Stimulated activated CD4-positive, alpha-beta T cell treated with anti-CD3 and anti-CD28 coated beads, Interleukin-12 subunit alpha, Interleukin-12 subunit beta, amount 100 ng/mL, for 48 hours (primary cell): ENCODE measurements at places on chromosomes 2 and 18.

DNA sequence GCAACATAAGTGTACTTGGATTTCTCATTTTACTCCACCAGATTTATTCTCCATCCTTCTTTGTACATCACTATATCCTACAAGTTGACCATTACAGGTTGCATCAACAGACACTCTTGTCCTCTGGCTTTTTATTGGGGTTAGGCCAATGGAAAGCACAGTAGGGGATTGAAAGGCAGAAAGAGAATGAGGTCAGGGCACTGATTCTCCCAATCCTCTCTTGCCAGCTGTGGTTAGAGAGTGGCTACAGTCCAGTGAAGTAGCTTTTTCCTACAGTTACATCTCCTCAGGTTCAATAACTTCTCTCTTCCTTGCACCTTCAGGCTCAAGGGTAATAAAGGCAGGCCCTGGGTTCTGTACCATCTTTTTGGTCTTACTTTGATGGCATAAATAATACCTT is 20.2 kb upstream of the COL5A2 start:
- no peak for DNase-seq

DNA sequence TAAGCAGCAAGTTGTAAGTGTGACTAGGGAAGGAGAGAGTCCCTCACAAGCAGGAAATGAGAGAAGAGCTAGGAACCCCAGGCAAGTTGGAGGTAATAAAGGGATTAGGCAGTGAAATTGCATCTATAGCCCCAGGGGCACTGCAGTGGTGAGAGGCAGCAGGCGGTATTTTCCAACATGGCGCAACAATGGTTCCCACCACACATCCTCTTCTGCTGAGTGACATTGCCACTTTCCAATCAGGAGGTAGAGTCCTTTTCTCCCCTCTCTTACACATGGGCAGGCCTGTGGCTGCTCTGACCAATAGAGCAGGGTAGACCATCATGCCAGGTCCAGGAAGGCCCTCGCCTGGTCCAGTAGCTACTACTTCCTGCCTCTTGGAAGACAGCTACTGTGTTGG is 86.6 kb downstream of the DNER start:
- DNase-seq = no peak

DNA sequence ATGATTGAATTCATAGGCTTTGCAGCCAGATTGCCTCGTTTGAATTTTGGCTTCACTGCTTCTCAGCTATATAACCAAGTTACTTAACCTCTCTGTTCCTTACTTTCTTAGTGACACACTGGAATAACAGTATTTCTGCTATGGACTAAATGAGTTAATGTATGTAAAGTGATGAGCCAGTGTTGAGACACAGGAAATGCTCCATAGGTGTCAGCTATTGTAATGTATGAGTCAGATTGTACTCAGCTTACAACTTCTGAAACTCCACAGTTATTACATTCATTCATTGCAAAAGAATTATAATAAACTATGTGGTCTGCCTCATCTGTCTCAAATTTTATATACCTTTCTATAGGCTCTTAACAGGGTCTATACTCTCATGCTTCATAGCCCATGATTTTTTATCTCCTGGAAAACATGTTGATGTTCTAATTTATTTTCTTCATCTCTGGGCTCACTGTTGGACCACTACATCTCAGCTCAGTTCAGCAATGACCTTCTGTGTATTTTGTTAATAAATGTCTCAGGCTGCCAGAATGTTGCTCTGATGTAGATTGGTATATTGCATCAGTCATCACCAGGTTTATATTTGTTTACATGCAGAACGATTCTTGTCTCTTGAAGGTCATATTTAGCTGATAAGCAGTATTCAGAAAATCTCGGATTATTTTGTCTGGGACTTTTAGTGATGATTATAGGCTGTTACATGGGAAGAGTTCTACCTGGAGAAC is 76.2 kb downstream of the MAP3K20 start:
- no peak for DNase-seq

GRCh38 chr2:165746501-165746900 is 47.5 kb downstream of the GALNT3 start:
- no peak for DNase-seq

DNA sequence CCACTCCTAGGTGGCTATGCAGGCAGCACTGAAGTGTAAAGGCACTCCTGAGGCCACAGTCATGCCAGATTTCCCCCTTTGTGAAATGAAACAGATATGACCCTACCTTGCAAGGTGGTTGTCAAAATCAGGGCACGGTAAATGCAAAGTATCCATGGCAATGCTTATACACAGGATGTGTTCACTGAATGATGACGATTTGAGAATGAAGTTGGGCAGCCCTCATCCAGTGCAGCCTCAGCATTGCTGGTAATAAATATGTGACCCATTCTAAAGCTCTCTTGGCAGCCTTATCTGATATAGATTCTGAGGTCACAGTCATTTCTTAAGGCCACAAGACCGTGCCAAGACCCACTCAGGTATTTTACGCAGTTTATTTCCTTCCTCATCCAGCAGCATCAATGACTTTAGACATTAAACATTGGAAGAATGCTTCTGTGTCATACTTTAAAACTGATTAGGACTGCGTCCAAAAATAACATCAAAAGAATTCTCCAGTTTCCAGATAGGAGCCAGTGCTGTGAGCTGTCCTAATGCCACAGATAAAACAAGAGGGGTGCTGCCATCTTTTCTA is 125.5 kb upstream of the SERTAD2 start:
- DNase-seq = no peak

DNA sequence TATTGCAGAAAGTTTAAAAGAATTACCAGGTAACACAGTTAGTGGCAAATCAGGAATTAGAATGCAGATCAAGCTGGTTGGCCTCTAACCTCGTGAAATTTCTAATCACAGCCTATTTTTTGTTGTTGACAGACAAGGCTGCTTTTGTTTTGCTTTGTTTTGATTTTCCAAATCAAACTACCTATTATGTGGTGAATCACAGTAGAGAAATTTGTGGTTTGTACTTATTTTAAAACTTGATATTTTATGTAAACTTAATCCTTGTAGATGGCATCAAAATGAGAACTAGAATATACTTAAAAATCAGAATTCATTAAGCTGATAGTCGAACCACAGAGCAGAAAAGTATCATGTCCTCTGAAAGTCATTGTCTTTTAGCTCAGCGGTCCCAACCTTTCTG is 258.1 kb downstream of the CTNNA2 start:
- DNase-seq = no peak

GRCh38 chr2:235270956-235271355 is 222.9 kb upstream of the AGAP1 start:
- DNase-seq = peak; percentile 24

DNA sequence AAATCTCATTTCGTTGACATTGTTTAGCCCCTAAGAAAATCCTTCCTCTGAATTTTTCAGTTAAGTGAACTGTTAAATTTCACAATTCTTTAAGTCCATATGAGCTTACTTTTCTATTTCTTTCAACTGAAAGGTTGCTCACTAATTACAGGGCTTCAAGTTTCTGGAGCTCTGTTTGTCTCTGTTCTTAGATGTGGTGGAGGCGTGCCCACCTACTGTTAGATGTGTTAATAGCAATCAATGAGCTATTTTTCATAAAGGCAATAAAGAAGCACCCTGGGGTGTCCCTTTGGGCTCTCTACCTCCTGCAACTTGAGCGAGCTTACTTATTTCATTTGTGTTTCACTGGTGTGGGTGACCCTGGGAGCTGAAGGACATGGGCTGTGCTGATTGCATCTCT is 25.0 kb downstream of the CREG2 start:
- no peak for DNase-seq

GRCh38 chr2:228039752-228040534 is 141.5 kb downstream of the SPHKAP start:
- no peak for DNase-seq

GRCh38 chr2:226835796-226836547 is at the start of gene RHBDD1:
TSS of gene RHBDD1 (plus strand) at chr2:226836054. CDS start at chr2:226864694, 28,640 bp downstream.
- DNase-seq = peak; percentile 83

DNA sequence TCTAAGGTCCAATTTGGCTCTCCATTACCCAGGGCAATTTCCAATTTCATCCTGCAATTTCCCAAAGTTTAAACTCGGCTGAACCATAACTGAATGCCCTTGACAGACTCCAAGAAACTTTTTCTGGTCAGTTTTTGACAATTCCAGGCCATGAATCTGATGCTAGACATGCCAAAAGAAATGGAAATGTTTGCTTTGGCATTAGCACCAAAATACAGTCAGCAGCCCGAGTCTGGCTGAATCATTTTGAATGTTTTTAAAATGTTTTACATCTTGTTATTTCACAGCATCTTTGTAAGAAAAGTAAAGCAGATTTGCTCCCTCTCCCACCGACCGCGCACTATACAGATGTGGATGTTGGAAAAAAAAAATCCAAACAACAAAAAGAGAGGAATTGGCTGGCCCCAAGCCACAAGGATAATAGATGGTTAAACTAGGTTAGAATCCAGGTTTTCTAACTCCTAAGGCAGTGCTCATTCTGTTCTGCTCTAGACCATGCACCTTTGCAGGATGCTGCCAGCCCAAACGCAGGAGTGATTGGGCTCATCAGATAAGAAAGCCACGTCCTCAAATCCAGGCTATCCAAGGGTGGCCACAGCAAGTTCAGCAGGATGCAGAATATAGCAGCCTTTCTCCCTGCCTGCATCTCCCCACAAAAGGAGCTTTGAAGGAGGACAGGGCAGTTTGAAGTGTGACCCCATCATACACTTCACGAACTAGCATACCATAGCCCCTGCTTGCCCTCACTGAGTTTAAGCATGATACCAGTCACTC is 167.5 kb downstream of the ALK start:
- DNase-seq = no peak

GRCh38 chr2:238286987-238287736 is 1.2 kb downstream of the PER2 start:
- peak; percentile 16 for DNase-seq

- peak; percentile 64 for DNase-seq
These were observed 26.5 kb upstream of the IGFBP2 start for GRCh38 chr2:216606551-216607276.

DNA sequence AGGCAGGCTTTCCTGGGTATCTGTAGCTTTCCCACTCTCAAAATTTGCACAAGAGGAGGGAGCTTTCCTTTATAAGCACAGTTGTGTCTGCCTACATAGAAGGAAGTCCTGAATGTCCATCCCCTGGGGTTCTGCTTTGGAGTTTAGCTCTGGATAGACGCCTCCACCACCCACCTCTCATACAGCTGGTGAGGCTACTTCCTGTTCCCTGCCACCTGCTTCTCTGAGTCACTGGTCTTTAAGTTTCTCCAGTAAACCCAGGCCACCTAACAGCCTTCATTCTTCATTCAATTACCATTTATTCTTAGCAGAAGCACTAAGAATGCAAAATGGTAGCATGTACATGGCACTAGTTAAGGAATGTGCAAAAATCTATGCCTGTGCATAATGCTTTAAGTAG is 407.8 kb downstream of the CDH2 start:
- DNase-seq = no peak

DNA sequence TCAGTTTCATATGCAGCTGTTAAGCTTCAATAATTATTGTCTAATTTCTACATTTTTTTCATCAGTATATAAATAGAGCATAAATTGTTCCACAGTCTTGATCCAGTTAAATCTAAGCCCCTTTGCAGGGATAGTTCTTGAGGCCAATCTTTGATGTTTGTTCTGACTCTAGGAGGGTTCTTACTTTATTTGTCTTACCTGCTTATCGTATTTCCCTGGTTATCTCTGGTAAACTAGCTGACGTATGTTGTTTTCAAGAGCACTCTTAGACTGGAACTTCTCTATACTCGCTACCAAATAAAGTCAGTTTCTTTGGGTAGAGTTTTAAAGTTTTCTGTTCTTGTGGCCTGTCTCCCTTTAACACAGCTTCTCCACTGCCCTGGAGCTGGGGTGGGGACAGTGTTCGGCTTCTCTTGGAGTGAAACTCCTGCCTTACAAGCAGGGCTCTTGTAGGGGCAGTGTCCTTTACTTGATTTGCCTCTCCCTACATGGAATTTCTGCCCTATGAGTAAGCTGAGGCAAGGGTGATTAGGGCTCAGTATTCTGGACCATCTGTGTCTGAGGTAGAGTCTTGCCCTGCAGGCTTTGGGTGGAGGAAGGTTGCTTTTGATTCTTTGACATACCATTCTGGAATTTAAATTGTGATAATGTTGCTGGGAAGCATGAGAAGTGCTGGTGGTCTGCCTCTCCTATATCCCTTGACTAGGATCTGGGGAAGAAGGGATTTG is 90.3 kb downstream of the PTPN4 start:
- no peak for DNase-seq

DNA sequence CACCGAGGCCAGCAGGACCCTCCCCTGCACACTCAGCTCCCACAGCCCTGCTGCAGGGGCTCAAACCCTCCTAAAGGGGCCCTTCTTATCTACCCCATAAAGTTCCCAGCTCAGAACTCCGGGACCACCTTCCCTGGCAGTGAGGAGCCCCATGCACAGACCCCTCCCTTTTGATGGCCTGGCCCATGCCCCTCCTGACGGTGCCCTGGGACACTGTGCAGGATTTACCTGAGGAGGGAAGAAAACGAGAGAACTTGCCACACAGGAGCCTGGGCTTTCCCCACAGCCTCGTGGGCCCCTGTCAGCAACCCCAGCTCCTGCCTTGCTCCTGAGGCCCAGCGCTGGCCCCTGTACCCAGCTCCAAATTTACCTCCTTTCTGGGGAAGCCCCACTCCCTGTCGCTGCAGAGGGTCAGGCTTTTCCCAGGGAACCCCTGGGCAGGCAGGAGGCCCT is 206.3 kb upstream of the SALL3 start:
- no peak for DNase-seq

DNA sequence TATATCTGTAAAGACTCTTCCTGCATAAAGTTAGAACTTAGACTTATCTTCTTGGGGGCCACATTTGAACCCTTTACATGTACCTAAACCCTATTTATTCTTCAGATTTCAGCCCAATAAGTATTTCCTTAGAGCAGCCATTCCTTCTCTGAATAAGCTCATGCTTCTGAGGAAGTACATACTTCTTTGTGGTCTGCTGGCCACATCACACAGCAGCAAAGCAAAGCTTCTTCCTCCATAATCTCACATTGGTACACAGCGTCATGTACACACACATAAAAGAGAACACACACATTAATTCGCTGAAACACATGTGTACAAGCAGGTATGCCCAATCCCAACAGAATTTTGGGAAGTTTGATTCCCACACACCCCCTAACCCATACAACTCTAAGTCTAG is 331.0 kb downstream of the CDH2 start:
- DNase-seq = no peak

GRCh38 chr18:7273301-7273921 is 42.5 kb downstream of the LRRC30 start:
- DNase-seq = no peak

GRCh38 chr2:144124882-144125281 is 395.0 kb downstream of the ZEB2 start:
- no peak for DNase-seq

- DNase-seq = no peak
These were observed 245.8 kb downstream of the KCNE4 start for GRCh38 chr2:223297788-223298187.

DNA sequence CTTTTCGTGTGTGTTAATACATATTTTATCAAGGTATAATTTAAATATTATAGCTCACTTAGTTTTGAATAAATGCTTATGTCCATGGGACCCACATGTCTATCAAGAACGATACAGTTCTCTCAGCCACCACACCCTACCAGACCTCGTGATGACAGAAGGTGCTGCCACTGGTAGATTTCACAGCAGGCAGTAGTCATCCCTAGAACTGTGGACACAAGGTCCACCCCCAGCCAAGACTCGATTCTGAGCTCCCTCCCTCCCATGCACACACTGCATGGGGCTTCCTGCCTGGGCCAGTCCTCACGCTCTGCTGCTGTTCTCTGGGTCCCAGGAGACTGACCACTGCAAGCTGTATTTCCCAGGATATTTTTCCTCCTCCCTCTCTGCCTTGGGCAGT is 26.5 kb upstream of the CREB1 start:
- DNase-seq = no peak

GRCh38 chr2:58620093-58620492 is 379.0 kb upstream of the FANCL start:
- no peak for DNase-seq
